ENCODE measurements at places on chromosomes 2 and 18. TPM values are rescaled to one million over a fixed set of nuclear protein-coding genes. Genes with fewer than 3 reads are reported as not detected.

DNA sequence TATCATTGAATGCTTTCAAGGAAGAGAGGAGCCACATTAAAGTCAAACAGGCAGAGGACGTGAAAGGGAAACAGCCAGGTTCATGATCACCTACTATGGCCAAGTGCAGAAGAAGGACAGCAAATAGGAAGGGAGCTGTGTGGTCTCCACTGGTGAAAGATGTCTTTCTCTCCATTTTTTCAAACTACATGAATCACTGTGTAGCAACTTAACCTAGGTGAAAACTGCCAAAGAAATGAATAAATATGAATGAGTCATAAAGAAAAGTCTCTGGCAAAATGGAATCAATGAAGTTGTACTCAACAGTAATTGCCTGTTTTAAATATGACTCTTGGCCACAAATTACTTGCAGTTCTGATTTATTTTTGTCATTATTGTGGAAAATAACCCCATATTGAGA is 452.6 kb upstream of the PKDCC start:
- DNase-seq, result no peak

DNA sequence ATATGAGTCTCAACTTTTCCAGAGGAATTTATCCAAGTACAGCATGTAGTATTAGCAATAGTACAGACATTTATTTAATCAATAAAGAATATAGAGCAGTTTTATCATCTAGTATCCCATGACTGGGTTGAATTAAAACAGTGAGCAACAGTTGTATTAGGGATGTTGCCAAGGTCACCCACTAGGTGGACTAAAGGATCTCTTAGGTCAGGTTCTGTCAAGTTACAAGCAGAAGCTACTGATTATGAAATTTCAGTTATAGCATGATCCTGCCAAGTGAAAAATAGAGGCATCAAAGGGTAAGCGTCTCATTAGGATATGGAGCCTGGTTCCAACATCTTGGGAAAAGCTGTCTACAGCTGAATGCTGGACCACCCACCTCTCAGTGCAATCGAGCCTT is 52.1 kb upstream of the LAPTM4A start:
- no peak for DNase-seq

Gene TAF4B
- total RNA-seq, result 11.7 TPM

Gene IL36G
- total RNA-seq, result not detected
